ENCODE measurements at places on chromosomes 5 and 9. TPM values are rescaled to one million over a fixed set of nuclear protein-coding genes. Genes with fewer than 3 reads are reported as not detected.

Gene BTNL8
- total RNA-seq = not detected

DNA sequence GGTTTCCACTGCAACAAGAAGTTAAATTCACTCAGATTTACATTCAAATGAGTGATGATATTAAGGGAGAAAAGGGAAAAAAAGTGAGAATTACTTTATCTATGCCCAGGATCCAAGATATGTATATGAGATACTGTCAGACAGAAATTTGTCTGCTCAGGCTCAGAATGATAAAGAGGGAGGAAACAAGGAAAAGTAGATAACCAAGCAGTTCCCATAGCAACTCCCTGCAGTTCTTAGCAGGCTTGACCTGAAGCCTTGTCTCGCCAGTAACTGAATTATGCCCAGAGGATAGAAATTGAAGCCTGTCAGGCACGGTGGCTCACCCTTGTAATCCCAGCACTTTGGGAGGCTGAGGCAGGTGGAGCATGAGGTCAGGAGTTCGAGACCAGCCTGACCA lies 304.4 kb downstream of the TLE1 start:
- DNase-seq = no peak

Gene TEX48
- total RNA-seq = not detected

DNA sequence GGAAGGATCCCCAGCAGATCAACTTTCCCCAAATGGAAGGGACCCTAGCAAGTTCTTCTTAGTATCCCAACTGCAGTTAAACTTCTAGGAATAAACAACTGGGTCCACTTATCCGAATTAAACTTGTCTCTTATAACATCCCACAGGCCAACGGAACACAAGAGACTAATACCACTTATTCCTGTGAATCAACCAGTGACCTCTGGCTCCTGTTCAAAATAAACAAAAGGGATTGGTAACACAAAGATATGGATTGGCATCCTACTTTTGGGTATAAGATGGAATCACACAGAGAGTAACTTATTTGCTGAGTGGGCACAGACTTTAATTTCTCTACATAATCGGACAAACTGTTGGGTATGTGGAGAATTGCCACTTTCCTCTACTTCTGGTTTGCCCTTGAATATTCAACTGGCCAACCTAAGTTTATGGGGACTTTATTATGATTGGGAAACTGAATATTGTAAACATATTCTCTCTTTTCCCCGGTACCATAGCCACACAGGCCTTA lies 12.4 kb upstream of the PAIP1 start:
- DNase-seq = no peak

DNA sequence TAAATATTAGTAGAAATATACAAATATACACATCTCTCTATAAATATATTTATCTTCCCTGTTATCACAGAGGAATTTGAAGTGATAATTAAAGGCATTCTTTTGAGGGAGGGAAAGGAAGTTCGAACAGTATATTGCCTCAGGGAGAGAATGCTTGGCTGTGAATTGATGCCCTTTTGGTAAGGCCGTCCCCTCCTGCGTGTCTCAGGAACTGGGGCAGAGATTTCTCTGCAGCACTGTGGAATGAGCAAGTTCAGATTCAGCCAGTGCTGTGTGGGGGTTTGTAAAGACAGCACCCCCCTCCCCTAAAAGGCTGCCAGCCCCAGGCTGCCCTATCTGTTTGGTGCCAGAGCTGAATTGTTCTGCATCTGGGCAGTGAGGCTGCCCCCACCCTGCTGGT lies 42.0 kb downstream of the UBE2QL1 start:
- no peak for DNase-seq

Gene FOXD4L6
- total RNA-seq = not detected
